Activated B cell treated with CpG ODN at 0.5 μM for 24 hours (primary cell): ENCODE measurements at places on chromosomes 12 and 14.
A peak's percentile ranks its signal among the peaks of the same experiment; 100 is the strongest.

GRCh38 chr12:107715780-107716179 is 30.2 kb downstream of the PWP1 start:
- DNase-seq, result no peak
- H3K27ac ChIP-seq, result no peak overlapping the region
- peaks cover 67% of the 10 kb centered on the region for H3K36me3 ChIP-seq
- no peaks in the 10 kb centered on the region for H3K27me3 ChIP-seq
- H3K4me1 ChIP-seq, result peaks cover 8% of the 10 kb centered on the region

GRCh38 chr12:90085494-90086274 is 377.0 kb upstream of the ATP2B1 start:
- H3K27me3 ChIP-seq, result no peaks in the 10 kb centered on the region
- no peak for DNase-seq
- no peak overlapping the region for H3K27ac ChIP-seq

DNA sequence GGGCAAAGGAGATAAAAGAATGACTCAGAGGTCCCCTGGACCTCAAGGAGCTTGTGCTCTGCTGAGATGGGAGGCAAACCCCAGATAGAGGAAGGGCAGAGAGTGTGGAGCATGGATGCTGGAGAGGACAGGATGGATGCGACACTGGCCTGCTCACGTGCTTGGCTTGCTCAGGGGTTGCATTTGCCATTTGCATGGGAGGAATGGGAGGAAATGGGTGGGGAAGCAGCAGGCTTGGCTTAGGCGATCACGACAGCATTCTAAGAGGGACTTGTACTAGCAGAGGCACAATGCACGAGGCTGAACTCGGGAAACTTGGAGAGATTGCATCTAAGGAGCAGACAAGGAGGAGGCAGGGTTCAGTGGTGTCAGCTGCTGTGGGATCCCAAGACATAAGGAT is 19.8 kb downstream of the CD9 start:
- H3K4me3 ChIP-seq, result no peak overlapping the region
- no peak for DNase-seq
- no peaks in the 10 kb centered on the region for H3K36me3 ChIP-seq
- peaks cover 11% of the 10 kb centered on the region for H3K4me1 ChIP-seq

GRCh38 chr12:102118874-102119273 is 1.0 kb downstream of the NUP37 start:
- H3K36me3 ChIP-seq, result peaks cover 18% of the 10 kb centered on the region
- H3K4me3 ChIP-seq, result peak overlapping the region; percentile 61
- H3K4me1 ChIP-seq, result peaks cover 12% of the 10 kb centered on the region
- H3K27me3 ChIP-seq, result no peaks in the 10 kb centered on the region
- peak overlapping the region; percentile 19 for H3K27ac ChIP-seq

DNA sequence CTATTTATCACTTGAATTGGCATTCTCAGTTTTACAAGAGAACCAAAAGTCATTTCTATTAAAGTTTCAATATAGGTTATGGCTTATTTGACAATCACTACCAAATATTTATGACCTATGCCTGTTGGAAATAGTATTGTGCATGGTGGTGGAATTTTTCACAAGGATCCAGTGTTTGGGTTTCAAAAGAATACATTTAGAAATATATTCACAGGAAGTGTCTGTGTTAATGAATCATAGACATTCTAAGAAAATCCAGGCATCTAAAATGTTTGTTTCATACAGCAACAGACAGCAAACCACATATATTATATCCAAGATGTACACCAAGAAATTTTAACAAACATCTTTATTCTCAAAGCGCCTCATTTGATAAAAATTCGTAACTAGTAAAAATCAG is 92.7 kb downstream of the MED13L start:
- peaks cover 1% of the 10 kb centered on the region for H3K36me3 ChIP-seq
- peaks cover 84% of the 10 kb centered on the region for H3K4me1 ChIP-seq
- no peak overlapping the region for H3K27ac ChIP-seq
- no peak overlapping the region for H3K4me3 ChIP-seq
- no peak for DNase-seq

DNA sequence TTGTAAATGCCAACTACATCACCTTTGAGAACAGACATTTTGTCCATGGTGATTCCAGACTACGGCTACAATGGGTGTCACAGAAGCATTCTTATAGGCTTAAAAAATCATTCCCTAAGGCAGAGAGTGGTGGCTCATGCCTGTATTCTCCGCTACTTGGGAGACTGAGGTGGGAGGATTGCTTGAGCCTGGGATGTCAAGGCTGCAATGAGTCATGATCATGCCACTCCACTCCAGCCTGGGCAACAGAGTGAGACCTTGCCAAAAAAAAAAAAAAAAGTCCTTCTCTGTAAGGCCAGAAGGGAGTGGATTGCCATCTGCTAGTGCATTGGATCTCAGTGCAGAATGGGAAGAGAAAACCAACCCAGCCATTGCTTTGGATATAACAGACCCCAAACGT is 522.5 kb downstream of the VRK1 start:
- H3K27me3 ChIP-seq, result no peaks in the 10 kb centered on the region
- H3K27ac ChIP-seq, result no peak overlapping the region
- no peak for DNase-seq

GRCh38 chr12:119749666-119750065 is 81.7 kb downstream of the PRKAB1 start:
- no peaks in the 10 kb centered on the region for H3K4me1 ChIP-seq
- no peaks in the 10 kb centered on the region for H3K27me3 ChIP-seq
- H3K4me3 ChIP-seq, result no peak overlapping the region
- H3K27ac ChIP-seq, result no peak overlapping the region

GRCh38 chr14:58919217-58919616 is 269.2 kb upstream of the DAAM1 start:
- H3K4me3 ChIP-seq, result no peak overlapping the region
- H3K27ac ChIP-seq, result no peak overlapping the region
- H3K36me3 ChIP-seq, result no peaks in the 10 kb centered on the region
- DNase-seq, result no peak
- H3K27me3 ChIP-seq, result peaks cover 7% of the 10 kb centered on the region

- no peaks in the 10 kb centered on the region for H3K4me1 ChIP-seq
- no peak overlapping the region for H3K27ac ChIP-seq
- H3K27me3 ChIP-seq, result peaks cover 21% of the 10 kb centered on the region
- H3K36me3 ChIP-seq, result no peaks in the 10 kb centered on the region
- DNase-seq, result no peak
- no peak overlapping the region for H3K4me3 ChIP-seq
Observed at GRCh38 chr14:90093942-90094595, 32.3 kb downstream of the KCNK13 start.

DNA sequence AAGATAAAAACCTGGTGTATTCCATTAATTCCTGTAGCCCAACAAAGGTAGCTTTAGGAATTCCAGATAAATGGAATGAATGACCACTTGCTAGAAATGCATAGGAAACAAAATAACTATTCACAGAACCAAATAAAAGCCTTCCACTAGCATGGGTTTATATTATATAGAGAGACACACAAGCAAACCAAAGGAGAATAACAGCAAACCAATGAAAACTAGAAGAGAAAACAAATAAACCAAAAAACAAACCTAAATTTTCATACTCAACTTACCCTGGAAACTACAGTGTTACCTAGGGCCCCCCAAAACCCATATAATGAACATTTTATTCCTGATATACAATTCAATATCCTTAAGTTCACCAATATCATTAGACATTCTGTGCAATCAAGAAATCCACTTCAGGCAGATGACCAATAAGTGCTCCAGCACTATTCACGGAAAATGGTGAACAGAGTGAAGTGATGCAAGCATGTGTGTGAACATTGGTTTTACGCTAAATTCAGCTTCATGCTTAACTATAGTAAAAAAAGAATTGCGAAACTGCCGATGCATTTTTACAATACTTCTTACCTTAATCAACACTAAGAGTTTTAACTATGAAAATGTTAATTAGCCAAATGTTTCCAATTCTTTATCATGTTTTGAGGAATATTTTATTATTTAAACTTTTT is 1108.4 kb upstream of the TMEM132C start:
- no peak overlapping the region for H3K27ac ChIP-seq
- DNase-seq, result no peak
- no peaks in the 10 kb centered on the region for H3K36me3 ChIP-seq
- no peaks in the 10 kb centered on the region for H3K4me1 ChIP-seq
- no peak overlapping the region for H3K4me3 ChIP-seq
- H3K27me3 ChIP-seq, result no peaks in the 10 kb centered on the region

- H3K36me3 ChIP-seq, result no peaks in the 10 kb centered on the region
- no peaks in the 10 kb centered on the region for H3K27me3 ChIP-seq
- no peak overlapping the region for H3K27ac ChIP-seq
- no peak overlapping the region for H3K4me3 ChIP-seq
Observed at GRCh38 chr12:29962276-29963035, 178.7 kb upstream of the TMTC1 start.

DNA sequence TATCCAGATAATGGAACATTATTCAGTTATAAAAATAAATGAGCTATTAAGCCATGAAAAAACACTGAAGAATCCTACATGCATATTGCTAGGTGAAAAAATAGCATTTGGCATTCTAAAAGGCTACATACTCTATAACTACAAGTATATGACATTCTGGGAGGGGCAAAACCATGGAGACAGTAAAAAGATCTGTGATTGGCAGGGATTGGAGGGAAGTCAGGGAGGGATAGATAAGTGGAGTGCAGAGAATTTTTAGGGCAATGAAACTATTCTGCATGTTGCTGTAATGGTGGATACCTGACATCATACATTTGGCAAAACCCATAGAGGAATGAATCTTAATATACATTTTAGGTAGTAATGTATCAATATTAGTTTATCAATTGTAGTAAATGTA is 63.1 kb upstream of the SLC38A2 start:
- H3K27me3 ChIP-seq, result no peaks in the 10 kb centered on the region
- no peak overlapping the region for H3K4me3 ChIP-seq
- H3K36me3 ChIP-seq, result no peaks in the 10 kb centered on the region
- H3K4me1 ChIP-seq, result peaks cover 4% of the 10 kb centered on the region
- H3K27ac ChIP-seq, result no peak overlapping the region
- DNase-seq, result no peak

DNA sequence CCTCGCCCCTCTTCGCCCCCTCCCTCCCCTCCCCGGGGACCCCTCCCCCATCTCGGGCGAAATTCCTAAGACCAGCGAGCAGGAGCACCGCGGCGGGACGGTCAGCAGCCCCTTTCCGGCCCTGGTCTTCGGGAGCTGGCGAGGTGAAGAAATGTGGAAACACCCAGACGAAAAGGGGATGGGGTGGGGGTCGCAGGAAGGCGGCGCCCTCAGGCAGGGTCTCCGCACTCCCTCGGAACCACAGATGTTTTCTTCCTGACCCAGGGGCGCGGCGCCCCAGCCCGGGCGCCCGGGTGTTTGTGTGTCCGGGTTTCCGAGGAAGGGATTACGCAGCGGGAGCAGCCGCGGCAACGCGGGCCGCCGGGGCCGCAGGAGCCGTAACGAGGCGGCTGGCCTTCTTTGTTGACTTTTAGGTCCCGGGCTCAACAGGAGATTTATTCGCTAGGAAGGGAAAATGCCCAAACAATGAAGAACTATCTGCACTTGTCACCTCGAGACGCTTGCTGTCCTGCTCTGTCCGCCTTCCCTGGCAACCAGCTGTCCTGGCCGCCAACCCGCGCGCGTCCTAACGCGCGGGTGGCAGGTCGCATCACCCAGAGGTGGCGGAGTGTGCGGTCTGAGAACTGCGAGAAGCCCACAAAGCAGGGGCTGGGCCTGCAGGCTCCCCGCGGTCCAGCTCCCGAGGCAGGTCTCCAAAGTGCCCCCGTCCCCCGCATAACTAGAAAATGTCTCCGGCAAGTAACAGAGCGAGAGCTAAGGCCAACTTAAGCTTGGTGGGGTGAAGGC is 7.0 kb downstream of the FOXA1 start:
- H3K36me3 ChIP-seq, result no peaks in the 10 kb centered on the region
- no peak overlapping the region for H3K4me3 ChIP-seq
- DNase-seq, result no peak
- no peaks in the 10 kb centered on the region for H3K4me1 ChIP-seq
- H3K27ac ChIP-seq, result no peak overlapping the region
- peaks cover 59% of the 10 kb centered on the region for H3K27me3 ChIP-seq

GRCh38 chr14:106843951-106844483 is 1317.6 kb downstream of the TMEM121 start:
- H3K27ac ChIP-seq, result peak overlapping the region; percentile 97
- peaks cover 65% of the 10 kb centered on the region for H3K4me1 ChIP-seq
- H3K27me3 ChIP-seq, result no peaks in the 10 kb centered on the region
- H3K4me3 ChIP-seq, result peak overlapping the region; percentile 96
- peak; percentile 31 for DNase-seq

- peak overlapping the region; percentile 70 for H3K27ac ChIP-seq
- H3K27me3 ChIP-seq, result no peaks in the 10 kb centered on the region
- no peak for DNase-seq
- H3K4me1 ChIP-seq, result peaks cover 42% of the 10 kb centered on the region
- no peaks in the 10 kb centered on the region for H3K36me3 ChIP-seq
Observed at GRCh38 chr14:65156568-65157366, 54.5 kb upstream of the MAX start.

- H3K4me3 ChIP-seq, result no peak overlapping the region
- no peak for DNase-seq
- H3K27me3 ChIP-seq, result no peaks in the 10 kb centered on the region
Observed at GRCh38 chr12:128068211-128068610, 198.8 kb upstream of the TMEM132C start.

- peak overlapping the region; percentile 50 for H3K27ac ChIP-seq
- no peaks in the 10 kb centered on the region for H3K36me3 ChIP-seq
- no peak overlapping the region for H3K4me3 ChIP-seq
- peaks cover 39% of the 10 kb centered on the region for H3K4me1 ChIP-seq
- no peaks in the 10 kb centered on the region for H3K27me3 ChIP-seq
Observed at GRCh38 chr12:6434205-6435140, 10.3 kb upstream of the CD27 start.

GRCh38 chr12:67681105-67681778 is 32.7 kb downstream of the DYRK2 start:
- no peak overlapping the region for H3K27ac ChIP-seq
- H3K4me1 ChIP-seq, result no peaks in the 10 kb centered on the region
- no peak for DNase-seq
- no peak overlapping the region for H3K4me3 ChIP-seq
- no peaks in the 10 kb centered on the region for H3K27me3 ChIP-seq
- peaks cover 6% of the 10 kb centered on the region for H3K36me3 ChIP-seq

DNA sequence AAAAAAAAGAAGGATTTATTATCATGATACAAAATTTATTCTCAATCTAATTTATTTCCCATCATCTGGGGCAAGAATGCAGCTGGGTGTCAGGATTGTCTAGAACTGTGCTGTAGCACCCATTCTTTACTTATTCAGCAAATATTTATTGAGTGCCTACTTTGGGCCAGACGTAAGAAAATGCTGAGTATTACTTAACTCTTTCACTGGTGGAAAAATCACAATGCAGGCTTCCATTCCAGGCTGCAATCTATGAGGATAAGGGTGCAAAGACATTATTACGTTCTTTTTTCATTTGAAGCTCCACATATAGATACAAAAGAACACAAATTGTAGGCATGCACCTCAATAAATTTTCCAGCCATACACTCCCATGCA is 86.0 kb upstream of the CDKN3 start:
- no peaks in the 10 kb centered on the region for H3K4me1 ChIP-seq
- no peaks in the 10 kb centered on the region for H3K36me3 ChIP-seq
- no peak for DNase-seq
- H3K27me3 ChIP-seq, result peaks cover 6% of the 10 kb centered on the region
- no peak overlapping the region for H3K4me3 ChIP-seq
- no peak overlapping the region for H3K27ac ChIP-seq

GRCh38 chr12:7017870-7018349 is 366 bp downstream of the LPCAT3 start:
- H3K27me3 ChIP-seq, result no peaks in the 10 kb centered on the region
- H3K36me3 ChIP-seq, result peaks cover 13% of the 10 kb centered on the region
- H3K4me1 ChIP-seq, result peaks cover 20% of the 10 kb centered on the region
